NK-92 treated with Interleukin-12 subunit alpha and Interleukin-12 subunit beta, amount 100 ng/mL, for 24 hours (cell line): ENCODE measurements at places on chromosomes 16 and 17.

DNA sequence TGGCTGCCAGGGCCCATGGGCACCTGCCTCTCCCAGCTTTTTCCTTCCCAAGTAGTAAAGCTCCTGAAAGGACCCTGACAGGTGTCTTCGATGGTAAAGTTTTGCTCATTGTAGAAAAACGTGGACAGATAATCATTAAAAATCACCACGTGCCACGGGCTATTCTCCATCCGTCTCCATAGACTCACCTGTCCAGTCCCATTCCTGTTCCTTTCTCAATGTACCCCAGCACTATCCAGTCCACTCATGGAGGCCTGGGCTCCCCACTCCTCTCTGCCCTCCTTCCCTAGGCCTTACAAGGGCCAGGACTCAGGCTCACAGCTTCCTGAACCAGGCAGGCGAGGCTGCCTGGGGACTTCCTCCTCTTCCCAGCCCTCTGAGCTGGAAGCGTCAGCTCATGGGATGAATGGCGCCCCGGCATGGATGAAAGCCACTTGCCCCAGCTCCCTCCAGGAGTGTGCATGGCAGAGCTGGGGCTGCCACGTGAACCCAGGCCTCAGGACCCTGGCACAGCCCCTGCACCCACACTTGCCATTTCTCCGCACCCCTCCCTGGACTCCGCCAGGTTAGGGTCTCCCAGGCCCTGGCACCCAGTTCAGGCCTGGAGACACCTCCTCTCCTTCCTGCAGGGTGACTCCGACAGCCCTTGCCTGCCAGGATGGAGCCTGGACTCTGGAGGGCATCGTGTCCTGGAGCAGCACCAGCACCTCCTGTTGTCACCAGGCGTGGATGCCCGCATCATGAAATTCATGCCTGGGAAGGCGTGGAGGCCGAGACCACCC, 8.8 kb downstream of the CTRB1 start:
- DNase-seq: no peak

GRCh38 chr17:57121308-57122042, 36.4 kb downstream of the AKAP1 start:
- no peak for DNase-seq

- no peak for DNase-seq
Observed at GRCh38 chr16:70650216-70650615, 3.9 kb downstream of the IL34 start.

- DNase-seq: peak; percentile 61
Observed at GRCh38 chr16:23452572-23453337, at the start of gene COG7. COG7 (minus strand) TSS chr16:23453189; CDS start chr16:23452994, 195 bp downstream.

DNA sequence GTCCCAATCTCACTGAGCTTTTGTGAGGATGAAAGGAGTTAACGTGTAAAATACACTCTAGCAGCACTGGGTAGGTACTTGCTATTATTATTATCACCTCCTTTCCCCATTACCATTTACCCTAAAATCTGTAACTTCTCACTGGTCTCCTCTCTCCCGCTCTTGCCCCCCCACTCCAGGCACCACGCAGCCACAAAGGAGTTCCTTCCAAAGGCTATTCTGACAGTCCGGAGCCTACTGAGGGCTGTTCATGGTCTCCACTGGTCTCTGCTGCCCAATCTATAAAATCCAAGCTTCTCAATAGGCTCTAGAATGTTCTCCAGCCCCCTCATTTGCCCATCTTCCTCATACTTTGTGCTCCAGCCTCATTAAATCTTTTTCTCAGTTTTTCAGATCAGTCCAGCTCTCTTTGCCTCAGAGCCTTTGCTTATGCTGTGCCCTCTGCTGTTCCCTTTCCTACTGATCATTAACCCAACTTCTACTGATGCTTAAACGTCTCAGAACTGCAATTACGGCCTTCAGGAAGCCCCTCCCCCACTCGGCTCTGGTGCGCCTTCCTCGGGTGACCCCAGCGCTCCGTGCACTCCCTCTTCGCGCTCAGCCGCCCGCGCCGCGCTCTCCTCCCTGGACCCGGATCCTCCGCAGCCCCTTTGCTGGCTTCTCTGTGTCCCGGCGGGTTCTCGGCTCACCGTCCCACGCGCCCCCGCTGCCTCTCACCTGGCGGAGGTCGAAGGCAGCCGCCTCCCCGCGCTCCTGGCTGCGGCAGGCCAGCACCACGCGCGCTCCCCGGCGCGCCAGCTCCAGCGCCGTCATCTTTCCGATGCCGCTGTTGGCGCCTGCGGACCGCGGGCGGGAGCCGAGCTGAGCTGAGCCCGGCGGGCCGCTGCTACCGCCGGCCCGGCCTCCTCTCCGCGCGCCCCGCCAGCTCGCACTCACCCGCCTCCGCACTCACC, 737 bp downstream of the DHRS13 start:
- peak; percentile 39 for DNase-seq

DNA sequence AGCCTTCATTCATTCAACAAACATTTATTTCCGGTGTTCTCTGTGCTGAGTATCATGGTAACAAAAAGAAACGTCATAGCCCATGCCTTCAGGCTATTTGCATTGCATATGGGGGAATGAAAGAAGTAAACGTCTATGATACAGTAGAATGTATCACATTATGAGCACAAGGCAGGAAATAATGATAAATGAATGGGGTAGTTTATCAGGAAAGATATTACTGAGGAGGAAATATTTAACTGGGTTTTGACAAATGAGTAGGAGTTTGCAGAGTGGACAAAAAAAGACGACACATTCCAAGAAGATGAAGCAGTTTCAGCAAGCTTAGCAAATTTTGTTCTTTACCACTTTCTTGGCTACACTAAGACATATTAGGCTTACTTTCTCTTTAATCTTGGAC, 1.3 kb upstream of the KRTAP4-7 start:
- DNase-seq: no peak

GRCh38 chr17:55265311-55266021, 706 bp downstream of the HLF start:
- no peak for DNase-seq

DNA sequence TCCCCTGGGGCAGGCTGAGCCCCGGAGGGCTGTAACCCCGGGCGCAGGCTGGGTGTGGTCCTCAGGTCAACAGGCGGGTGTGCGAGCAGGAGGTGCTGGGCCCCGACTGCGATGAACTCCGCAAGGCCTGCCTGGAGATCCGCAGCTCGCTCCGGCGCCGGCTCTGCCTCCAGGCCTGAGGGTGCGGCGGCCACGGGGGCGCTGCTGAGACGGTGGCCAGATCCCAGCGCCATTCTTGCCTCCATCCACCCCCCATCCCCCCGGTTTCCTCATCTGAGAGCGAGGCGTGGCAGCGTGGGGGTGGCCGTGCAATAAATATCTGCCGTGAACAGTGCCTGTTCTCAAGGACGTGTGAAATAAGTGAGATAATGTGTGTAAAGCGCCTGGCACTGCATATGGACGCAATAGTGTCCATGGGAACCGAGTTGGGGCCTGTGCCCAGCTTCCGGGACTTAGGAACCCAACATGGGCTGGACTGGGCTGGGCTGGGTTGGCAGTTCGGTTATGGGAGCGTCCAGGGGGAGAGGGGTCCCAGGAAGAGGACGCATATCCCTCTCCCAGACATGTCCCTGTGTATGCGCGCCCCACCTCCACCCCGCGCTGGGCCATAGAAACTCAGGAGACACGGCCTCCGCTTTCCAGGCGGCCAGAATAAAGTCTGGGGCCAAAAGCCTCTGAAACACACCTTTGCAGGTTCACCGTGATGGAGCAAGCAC, 15.0 kb downstream of the ZNF213 start:
- no peak for DNase-seq

DNA sequence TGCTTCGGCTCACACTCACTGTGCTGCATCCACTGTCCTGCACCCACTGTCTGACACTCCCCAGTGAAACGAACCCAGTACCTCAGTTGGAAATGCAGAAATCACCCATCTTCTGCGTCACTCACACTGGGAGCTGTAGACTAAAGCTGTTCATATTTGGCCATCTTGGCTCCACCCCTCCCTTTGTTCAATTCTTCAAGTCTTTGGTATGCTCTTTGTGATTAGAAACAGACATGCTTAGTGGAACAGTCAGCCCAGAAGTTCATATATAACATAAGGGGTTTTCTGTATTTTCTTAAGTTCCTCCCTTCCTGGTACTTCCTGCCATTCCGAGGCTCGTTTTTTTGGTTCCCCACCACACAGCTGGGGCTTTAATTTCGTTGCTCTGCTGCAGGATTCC, 398.5 kb upstream of the DYNLRB2 start:
- no peak for DNase-seq

- no peak for DNase-seq
Observed at GRCh38 chr16:72947379-72948237, 100.3 kb downstream of the ZFHX3 start.

DNA sequence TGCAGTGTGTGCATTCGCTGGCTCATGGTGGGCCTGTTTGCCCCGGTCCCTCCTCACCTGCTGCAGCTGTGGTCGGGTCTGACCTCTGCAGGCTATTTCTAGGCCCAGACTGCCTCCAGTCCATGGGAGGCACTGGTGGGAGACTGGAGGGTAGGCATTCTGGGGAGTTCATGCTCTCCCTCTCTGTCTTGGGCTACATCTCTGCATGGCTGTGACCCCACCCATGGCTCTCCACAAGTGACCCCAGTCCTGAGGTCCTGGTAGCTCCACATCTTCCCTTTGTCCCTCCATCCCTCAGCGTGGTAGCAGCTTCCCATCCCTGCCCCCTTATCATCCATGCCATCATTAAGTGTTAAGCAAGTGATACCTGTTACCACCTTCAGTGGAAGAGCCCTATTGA, 107.8 kb upstream of the SEC14L1 start:
- no peak for DNase-seq

DNA sequence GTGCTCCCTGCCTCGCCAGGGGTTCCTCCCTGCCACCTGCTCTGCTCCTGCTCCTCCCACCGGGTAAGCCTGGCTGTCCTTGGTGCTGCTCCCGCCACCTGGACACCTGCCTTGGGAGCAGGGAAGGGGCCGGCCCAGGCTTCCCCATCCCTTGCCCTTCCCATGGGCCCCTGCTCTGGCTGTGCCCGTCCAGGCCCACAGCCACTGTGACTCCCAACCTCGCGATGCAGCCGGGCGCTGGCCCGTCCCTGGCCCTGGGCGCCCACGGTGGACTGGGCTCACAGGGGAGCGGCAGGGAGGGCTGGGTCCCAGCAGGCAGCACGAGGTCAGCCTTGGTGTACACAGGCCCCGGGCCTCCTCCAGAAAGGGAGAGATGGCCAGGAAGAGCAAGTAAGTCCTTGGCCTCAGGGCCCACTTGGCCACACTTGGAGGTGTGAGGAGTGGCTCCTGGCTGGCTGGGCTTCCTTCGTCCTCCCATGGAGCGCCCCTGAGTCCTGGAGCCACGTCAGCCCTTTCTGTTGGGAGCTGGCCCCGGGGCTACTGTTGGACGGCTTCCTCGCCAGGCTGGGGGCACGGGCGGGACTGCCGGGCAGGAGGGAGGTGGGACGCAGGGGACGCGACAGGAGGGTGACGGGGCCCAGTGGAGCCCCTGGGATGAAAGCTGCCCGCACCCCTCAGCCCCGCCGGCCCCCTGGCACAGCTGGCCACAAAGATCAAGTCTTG, 15.3 kb downstream of the ENGASE start:
- DNase-seq: no peak

DNA sequence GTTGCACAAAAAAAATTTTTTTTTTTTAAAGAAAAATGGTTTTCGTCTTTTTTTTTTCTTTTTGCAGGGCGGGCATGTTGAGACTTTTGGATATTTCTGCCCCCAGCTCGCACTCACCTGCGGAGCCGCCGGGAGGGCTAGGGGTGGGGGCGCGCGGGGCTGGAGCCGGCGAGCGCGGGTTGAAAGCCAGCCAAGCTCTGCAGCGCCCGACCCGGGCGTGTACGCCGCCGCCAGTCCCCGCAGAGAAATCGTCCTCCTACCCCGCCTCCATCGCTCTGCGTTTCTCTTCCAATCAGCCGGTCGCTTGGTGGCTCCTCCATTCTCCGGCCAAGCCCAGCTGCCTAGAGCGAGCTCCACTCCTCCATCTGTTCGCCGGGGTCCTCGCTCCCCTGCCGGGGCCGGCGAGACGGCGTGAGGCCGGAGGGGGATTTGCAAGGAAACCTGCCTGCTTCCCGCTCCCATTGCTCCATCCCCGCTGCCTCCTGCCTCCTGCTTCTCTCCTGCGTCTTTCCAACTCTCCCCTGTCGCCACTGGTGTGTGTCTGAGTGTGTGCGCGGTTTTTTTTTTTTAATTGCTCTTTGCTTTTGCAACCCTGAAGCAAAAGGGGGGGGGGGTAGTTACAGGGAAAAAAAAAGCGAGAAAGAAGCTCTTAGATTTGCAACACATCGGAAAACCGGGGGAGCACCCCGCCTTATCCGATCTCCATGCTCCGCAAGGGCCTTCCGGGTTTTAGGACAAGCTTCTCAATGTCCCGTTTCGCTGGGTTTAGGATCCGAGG, 1.8 kb upstream of the UBTF start:
- peak; percentile 61 for DNase-seq

DNA sequence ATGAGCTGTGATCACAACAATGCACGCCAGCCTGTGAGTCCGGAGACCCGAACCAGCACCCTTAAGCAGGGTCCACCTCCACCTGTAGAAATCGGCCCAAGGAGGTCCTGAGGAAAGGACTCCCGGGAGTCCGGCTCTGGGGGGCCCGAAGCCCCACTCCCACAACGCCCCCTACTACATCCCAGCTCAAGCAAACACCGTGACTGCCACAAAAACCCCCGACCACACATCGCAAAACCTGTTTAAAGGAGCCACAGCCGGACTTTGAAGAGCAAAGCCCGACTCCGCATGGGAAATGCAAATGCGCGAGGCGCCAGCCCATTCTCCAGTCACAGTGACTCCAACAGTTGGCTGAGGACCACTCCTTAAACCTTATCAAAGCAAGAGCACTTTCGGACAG, 682.4 kb downstream of the KCNJ18 start:
- no peak for DNase-seq

- DNase-seq: no peak
Observed at GRCh38 chr17:77145612-77146245, 5.0 kb downstream of the SEC14L1 start.

DNA sequence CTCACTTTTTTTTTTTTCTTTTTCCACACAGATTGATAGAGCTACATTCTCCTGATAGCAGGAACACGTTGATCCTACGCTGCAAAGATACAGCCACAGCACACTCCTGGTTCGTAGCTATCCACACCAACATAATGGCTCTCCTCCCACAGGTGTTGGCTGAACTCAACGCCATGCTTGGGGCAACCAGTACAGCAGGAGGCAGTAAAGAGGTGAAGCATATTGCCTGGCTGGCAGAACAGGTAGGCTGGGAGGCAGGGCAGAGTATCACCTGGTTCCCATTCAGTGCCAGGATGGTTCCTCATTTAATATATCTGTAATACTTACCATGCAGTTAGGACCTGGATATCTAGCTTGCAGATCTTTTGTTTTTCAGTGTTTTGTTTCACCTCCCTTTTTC, 51.1 kb upstream of the VPS4A start:
- no peak for DNase-seq

GRCh38 chr17:38848939-38849605, 4.4 kb downstream of the RPL23 start:
- DNase-seq: no peak

DNA sequence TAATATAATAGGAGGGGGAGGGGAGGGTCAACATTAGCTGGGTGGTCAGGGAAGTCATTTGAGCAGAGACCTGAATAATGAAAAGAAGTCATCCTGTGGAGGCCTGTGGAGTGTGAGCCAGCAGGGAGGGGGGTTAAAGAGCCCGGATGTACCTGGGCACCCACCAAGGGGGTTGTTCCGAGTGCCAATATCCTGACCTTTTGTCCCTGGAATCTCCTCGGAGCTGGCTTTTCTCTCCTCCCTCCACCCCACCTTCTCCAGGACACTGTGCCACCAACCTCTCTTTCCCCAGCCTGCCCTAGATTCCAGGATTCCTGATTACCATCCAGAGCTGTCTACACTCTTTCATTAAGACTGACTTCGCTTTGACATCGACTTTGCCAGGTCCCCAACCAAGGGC, 6.2 kb downstream of the SHBG start:
- DNase-seq: no peak

- DNase-seq: no peak
Observed at GRCh38 chr17:40598619-40599467, 33.6 kb upstream of the CCR7 start.

GRCh38 chr17:935485-935884, 44.1 kb downstream of the NXN start:
- DNase-seq: no peak
